Activated gamma-delta T cell (primary cell): ENCODE measurements at places on chromosomes 6 and 20.

DNA sequence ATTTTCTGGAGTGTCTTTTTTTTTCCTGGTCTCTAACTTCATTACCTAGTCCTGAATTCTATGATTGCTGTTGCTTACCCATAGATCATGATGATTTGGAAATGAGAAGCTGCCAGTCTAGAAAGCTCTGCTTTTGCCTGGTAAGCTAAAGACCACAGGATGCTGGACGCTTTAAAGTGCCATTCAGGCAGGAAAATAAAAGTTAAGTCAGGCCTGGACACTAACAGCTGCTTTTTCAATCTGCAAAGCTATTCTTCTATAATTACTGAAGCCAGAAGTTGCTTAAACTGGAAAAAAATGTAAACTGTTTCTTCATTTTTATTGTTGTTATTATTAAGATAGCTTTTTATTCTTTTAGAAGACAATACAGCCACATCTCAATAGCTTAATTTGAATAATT is 129.8 kb upstream of the SPACA1 start:
- no peak for DNase-seq

- DNase-seq, result no peak
Observed at GRCh38 chr20:33704197-33704924, 15.7 kb downstream of the PXMP4 start.

- DNase-seq, result no peak
Observed at GRCh38 chr6:41373919-41374617, 38.7 kb downstream of the NCR2 start.

DNA sequence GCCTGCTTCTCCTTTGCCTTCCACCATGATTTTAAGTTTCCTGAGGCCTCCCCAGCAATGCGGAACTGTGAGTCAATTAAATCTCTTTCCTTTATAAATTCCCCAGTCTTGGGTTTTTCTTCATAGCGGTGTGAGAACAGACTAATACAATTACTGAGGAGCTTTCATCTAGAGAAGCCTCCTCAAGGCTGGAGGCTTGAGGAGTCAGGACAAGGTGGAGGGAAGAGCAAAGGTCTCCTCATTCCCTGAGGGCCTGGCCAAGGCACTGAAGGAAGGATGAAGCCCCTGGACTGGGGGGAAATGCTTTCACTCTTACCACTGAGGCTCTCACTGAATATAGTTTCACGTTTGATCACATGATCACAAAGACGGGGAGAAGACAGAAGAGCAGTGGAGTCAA is 118.2 kb downstream of the MAN1A1 start:
- no peak for DNase-seq
